ENCODE measurements at places on chromosomes 3 and 15.

- no peak for DNase-seq
Measured at GRCh38 chr3:153618176-153618575, 456.1 kb downstream of the RAP2B start.

DNA sequence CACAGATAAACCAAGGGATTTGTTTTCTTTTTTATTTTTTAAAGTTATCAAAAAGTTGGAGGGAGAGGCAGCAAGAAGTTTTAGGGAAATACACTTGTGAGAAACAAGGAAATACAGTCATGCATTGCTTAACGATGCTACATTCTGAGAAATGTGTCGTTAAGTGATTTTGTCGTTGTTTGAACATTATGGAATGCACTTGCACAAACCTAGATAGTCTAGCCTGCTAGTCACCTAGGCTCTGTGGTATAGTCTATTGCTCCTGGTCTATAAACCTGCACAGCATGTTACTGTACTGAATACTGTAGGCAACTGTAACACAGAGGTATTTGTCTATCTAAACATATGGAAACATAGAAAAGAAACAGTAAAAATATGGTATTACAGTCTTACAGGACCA is 2.0 kb upstream of the NFKBIZ start:
- DNase-seq: no peak

- DNase-seq: no peak
Measured at GRCh38 chr3:14538451-14539088, 1.6 kb downstream of the GRIP2 start.

DNA sequence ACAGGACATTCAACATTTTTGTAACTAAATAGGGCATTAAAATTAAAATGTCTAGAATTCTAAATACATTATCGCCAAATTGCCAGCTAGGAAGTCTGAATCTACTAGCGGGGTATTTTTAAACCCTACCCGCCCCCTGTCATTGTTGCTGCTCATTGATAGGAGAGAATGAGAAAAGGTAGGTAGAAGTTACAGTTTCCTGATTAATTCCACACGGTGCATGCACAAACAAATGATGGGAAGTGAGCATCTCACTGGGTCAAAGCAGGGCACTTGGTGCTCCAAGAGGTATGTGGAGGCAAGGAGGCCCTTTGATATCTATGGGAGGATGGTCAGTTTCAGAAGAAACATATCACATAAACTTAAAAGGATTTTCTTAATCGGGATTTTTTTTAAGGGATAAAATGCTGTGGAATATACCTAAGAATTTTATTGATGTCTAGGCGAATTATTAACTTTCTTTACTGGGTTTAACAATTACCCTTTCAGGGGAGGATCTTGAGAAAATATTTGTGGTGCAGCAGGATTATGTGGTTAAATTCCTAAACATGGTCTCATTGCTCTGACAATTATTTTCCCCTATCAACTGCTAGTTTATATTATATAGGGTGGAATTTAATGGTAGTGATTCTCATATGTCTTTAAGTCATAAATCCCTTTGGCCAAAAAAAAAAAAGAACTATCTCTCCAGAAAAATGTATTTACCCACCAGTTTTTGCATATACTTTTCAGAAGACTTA is 236.0 kb upstream of the GOLGA6L4 start:
- no peak for DNase-seq

GRCh38 chr3:69855436-69856162 is 116.3 kb downstream of the MITF start:
- no peak for DNase-seq

- no peak for DNase-seq
Measured at GRCh38 chr15:68734352-68734751, 86.3 kb downstream of the ANP32A start.
